NCI-H774 (cell line): ENCODE measurements at places on chromosomes 12 and 14.

DNA sequence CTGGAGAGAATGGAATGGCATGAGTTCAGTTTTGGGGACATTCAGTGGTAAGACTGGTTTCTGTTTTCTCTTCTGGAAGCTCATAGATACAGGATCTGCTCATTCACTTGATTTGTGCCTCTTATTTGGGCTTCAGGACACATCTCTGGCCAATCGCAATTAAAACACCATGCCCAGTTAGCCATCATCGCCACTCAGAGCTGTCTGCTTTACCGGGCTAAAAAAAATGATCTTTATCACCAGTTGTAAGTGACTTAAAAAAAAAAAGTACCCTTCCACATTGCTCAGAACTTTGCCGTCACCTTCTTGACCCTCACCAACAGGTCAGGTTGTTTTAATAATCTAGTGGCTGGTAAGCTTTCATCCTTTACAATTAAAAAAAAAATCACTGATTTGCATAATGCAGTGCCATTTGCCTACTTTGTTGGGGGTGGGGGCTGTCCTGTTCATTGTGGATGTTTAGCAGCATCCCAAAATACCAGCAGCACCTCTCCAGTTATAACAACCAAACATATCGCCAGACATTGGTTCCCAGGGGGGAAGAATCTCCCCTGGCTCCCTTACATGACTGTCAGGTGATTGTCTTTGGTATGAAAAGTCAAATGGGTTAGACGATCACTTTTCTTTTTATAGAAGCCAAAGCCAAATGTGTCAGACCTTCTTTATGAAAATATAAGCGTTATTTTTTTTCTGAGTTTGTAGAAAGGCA is 150.1 kb downstream of the PRKCH start:
- no peak for DNase-seq

- DNase-seq = no peak
Measured at GRCh38 chr12:52517005-52517835, 3.0 kb downstream of the KRT5 start.

- DNase-seq = peak; percentile 10
Measured at GRCh38 chr14:66022526-66022925, 463.6 kb upstream of the CCDC196 start.

- no peak for DNase-seq
Measured at GRCh38 chr12:49000346-49000745, 1.2 kb upstream of the DDN start.

DNA sequence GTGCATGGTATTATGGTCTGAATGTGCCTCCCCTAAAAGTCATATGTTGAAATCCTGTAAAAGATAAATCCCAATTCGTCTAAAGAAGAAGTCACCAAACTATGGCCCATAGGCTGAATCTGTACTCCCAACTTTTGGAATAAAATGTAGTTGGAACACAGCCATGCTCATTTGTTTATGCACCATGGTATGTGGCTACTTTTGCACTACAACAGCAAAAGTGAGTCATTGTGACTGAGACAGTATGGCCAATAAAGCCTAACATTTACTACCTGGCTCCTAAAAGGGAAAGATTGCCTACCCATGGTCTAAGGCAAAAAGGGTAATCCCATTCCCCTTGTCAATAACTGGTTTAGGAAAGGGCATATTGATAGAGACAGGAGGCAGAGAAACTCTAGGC is 101.8 kb downstream of the LRIG3 start:
- DNase-seq = no peak

DNA sequence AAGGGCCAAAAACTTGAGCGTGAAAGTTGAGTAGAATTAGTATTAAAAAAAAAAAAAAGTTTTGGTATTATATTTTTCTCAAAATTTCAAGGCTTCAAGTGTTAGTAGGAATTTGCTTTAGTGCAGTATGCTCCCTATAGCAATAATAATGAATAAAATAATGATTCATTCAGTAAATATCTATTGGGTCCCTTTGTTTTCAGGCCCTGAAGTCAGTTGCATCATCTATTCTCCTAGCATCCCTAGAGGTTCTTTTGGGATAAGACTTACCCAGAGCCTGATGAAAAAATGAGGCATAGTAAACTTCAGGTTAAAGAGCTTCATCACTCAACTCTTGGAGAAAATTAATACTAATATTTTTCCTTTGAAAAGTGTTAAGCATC is 1.1 kb downstream of the KMT5A start:
- DNase-seq = no peak

GRCh38 chr14:32201816-32202490 is at the start of gene RNU6-7:
TSS of gene RNU6-7 (plus strand) at chr14:32202045.
- peak; percentile 69 for DNase-seq

DNA sequence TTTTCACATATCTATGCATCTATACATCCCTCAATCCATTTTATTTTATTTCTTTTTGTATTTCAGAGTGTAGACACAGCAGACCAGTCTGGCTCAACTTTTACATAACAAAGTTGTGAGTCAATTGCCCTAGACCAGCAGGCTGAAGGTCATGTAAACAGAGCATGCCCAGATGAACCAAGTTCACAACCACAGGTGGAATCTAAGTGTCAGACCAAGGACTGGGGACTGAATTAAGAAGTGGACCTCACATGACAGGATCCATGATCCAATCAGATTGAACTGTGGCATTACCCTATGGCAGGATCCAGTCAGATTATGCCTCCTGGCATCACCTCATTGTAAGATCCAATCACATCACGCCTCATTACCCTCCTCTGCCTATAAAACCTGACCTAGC is 455.8 kb downstream of the SOX5 start:
- DNase-seq = no peak

DNA sequence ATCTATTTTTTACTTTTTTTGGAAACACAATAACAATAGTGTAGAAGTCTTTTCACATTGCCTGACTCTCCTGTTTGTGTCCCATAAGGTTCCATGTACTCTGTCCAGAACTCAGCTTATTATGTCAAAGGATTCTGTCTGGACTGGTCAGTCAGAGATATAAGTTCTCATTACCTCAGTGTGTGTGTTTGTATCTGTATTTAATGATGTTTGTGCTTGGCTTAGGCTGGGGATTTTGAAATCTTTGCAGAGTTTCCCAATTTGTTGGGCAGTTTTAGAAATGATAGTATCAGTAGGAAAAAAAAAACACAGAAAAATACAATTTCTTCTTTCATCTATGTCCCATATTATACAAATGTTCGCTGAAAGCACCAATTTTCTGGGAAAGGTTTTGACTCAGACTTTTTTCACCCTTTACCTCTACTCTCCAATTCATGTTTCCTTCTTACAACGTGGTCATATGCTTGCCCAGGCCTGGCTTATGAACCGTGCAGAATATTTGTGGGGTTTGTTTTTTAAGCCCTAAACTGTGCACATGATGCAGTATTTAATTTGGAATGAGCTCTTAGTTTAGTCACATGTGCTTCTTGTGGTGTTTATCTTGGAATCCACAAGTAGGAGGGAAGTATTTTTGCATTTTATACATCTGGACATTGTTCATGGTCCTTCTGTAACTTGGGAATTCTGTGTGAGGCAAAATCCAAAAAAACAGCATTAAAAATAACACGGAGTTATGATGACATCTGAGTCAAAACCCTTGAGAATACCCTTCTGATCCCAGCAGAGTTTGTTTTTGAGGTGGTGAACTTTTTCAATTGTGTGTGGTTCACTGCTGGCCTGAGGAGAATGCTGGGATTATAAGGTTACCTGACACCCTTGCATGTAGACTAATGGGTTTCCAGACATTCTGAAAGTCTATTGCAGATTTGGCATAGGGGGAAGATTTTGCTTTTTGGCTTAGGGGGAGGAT is 121.2 kb downstream of the RAD51B start:
- DNase-seq = no peak

- DNase-seq = no peak
Measured at GRCh38 chr12:122413516-122414404, 8.7 kb downstream of the CLIP1 start.

DNA sequence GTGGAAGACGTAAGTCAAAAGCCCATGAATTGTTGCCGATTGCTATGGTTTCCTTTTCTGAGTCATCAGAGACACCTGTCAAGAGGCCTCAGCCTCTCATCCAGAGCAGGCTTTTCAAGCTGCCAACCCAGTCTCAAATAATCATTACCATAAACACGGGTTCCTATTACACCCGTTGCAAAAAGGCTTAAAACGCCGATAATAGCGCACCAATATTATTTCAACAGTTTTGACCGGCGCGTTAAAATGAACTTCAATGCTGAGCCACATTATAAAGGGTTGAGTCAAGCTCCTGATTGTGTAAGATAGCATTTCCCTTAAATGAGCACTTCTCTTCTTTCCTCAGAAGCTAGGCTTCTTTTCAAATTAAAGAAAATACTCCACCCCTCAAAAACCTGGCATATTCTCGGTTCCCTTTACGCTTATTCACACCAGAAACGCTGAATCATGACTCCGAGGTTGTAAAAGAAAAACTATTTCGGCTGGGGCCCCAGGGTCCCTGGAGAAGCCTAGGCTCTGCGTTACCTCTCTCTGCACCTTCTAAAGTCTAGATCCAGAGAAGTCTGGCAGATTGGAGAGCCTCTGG is 1.4 kb downstream of the TMTC1 start:
- peak; percentile 4 for DNase-seq

GRCh38 chr12:6278439-6279255 is 31.8 kb upstream of the PLEKHG6 start:
- peak; percentile 81 for DNase-seq

DNA sequence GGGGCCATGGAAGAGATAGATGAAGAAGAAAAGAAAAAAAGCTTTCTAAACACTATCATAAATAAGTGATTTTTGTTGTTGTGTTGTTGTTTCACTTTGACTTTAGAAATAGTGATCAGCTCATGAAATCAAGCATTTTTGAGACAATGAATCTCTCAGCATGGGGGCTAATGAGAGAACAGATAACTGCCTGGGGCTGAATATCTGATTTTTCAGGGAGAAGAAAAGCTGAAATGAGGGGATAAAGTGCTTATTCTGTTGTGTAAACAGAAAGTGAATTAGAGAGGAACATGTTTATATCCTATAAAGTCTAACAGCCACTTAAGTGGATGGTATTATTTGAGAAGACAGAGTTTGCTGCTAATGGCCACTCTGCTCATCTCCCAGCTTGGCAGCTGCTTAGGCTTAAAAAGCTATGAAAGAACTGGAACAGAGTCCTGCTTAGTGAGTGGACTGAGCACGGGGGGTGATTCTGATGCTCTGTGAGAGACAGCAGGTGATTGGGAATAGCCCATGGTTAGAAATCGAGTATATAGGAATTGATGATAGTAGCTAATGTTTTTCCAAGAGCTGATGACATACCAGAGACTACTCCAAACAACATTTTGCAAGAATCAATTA is 646.1 kb upstream of the TMEM132C start:
- DNase-seq = peak; percentile 34

DNA sequence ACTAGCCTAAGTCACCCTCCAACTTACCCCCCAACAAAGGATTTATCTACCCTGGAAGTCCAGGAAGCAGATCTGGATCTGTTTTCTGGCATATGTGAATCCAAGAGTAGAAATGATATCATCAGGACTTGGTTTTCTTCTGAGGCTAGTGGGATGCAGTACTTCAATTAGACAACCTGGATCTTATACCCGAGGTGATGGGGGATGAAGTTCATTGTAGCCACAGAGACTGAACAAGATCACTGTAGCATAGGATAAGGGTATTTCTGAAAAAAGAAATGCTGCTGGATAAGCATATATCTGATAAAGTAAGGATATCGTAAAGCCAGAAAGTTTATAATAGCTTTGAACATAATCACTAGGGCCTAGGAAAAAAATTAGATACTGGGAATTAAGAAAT is 174.4 kb downstream of the FOXA1 start:
- DNase-seq = no peak

DNA sequence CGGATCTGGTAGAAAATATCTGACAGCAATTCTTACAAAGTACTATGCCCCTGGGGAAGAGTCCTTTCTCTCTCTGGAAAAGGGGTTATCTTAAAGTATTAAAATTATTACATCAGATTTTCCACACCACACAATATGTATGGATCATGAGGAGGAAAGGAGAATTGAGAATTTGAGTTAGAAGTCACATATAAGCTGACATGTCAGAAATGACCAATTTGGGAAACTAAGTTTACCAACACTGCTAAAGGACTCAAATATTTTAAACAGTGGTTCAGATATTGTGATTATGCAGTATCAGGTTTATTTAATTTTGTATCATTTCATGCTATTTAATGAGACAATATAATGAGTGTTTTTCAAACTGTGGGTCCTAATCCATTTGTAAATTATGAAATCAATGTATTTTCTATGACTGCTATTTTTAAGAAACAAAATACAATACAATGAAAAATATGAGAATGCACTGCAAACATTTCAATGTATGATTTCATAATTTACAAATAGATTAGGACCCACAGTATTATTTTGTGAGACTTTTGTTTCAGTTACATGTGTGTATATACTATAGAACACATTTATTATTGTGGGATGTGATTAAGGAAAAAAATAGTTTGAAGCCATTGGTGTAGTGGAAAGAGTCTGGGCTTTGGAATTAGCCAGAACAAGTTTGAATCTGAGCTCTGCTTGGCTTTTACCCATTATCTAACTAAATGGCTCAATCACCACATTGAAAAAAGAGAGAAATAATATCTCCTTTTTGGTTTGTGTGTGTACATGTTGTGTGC is 1.8 kb upstream of the INSM2 start:
- DNase-seq = no peak

GRCh38 chr14:56121816-56122215 is 3.6 kb downstream of the PELI2 start:
- DNase-seq = no peak

DNA sequence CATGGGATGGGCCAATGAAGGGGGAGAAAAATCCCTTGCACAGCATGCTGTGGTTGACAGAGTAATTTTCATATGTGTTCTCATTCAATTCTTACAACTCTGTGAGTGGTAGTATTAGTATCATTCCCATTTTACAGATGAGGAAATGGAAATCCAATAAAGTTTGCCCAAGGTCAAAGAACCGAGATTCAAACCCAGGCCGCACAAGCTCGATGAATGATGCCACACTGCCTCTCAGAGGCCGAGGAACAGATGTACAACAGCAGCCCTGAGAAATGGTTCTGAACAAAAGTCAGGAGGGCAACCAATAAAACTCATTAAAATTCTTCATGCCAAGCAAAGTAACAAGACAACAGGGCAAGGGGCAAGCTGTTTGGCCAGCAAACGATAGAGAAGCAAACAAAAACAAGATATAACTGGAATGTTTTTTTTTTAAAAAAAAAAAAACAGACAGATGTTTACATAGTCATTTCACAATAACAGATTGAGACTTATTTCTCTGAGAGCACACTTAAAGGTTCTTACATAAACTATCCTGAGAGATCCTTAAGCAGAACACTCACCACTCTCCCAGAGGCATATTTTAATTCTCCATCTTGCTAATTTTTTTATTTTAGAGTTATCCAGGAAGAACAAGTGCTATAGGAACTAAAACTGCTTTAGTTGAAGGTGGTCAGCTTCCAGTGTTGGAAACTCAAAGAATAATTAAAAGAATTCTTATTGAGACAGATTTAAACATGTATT is 85.8 kb downstream of the EXOC5 start:
- peak; percentile 0 for DNase-seq

GRCh38 chr12:2286461-2287131 is 233.8 kb downstream of the CACNA1C start:
- DNase-seq = no peak

GRCh38 chr12:95608252-95609033 is 57.2 kb upstream of the USP44 start:
- peak; percentile 73 for DNase-seq

GRCh38 chr12:77601069-77601468 is 229.6 kb upstream of the NAV3 start:
- DNase-seq = no peak
